ENCODE measurements at places on chromosomes 5 and 9.

DNA sequence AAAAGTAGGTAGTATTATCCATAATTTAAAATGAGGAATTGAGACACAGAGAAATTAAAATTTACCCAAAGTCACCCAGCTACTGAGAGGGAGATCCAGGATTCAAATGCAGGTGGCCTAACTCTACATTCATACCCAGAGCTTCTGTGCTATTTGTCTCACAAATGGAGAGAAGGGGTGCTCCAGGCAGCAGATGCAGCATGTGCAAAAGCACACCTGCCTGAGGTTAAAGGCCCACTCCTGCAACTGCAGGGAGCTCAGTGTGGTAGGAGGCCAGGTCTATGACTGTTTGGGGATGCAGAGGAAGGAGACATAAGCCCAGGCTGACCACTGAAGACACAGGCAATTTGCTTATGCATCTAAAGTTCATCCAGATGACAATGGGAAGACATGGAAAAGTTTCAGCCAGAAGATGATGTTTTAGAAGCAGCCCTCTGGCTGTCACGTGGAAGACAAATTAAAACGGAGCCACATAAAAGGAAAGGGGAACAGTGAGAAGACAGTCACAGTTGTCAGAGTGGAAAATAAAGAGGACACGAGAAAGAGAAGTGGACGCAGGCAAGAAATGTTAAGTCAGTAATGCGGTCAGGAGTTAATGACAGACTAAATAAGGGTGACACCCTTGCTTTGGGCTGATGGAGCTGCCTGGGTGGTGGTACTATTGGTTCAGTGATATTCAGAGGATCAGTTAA is 214.7 kb downstream of the EBF1 start:
- no peak for DNase-seq

- DNase-seq = no peak
Observed at GRCh38 chr9:110298043-110298605, 39.5 kb downstream of the TXNDC8 start.

GRCh38 chr5:58717303-58718007 is 134.6 kb downstream of the RAB3C start:
- peak; percentile 83 for DNase-seq

DNA sequence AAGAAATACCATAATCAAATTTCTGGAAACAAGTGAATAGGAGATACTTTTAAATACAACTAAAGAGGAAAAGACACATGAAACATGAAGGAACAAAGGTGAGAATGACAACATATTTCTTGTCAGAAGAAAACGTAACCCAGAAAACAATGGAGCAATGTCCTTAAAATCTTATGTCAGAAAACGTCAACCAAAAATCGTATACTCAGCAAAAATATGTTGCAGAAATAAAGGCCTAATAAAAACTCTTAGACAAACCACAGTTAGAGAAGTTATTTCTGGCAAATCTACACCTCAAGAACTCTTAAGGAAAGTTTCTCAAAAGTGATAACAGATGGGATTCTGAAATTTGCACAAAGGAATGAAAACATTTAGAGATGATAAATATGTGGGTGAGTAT is 66.3 kb upstream of the FBXL7 start:
- DNase-seq = no peak

- no peak for DNase-seq
Observed at GRCh38 chr5:115463983-115464382, 80.6 kb downstream of the FEM1C start.

DNA sequence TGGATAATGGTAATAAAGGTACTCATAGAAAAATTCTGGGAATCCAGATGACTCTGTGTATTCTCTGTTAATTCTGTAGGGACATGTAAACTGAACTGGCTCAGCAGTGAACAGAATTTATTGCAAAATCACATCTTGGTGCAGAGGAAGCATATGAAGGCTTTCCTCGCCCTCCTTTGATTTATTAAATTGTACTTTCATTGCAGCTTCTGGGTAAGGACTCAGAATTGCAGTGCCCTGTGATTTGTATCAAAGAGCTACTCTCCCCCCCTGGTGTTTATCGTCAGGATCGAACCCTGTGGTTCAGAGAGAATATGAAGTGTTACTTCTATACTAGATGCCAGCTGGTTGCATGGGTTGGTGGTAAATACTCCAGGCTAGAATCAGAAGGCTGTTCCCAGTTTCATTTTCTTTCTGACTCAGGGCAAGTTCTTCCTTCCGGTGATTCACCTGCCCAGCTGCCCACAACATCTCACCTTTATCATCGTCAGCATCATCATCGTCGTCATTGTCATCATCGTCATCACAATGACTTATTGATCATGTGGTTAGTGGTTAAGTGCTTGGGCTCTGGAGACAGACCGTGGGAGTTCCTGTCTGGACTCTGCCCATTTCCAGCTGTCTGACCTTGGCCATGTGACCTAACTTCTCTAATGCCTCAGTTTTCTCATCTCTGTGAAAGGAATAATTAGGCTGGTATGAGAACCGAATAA is 238.8 kb downstream of the ARHGAP26 start:
- peak; percentile 28 for DNase-seq

GRCh38 chr5:57493034-57493433 is 10.4 kb upstream of the ACTBL2 start:
- DNase-seq = no peak

DNA sequence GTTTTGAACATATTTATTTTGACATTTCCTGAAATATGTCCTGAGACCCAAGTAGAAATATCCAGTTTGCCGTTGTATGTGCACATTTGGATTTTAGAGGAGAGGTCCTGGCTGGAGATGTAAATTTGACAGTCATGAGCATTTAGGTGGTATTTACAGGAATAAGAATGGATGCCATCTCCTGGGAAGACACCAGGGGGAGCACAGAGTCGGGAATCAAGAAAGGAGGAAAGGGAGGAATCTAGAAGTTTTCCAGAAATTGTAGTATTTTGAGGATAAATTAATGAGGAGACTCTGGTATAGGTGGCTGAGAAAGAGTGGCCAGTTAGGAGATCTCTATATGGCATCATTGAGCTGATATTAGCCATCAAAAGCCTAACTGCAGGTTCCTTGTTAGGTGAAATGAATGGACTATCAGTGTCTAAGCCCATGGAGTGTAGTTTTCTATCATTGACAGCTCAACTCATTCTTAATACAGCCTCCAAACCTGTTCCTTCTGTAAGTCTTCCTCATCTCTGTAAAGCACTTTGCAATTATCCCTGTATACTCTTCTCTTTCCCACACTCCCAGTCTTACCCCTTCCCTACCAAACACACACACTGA is 7.2 kb downstream of the GAPT start:
- no peak for DNase-seq

- peak; percentile 49 for DNase-seq
Observed at GRCh38 chr5:68562308-68562707, 346.8 kb downstream of the PIK3R1 start.

DNA sequence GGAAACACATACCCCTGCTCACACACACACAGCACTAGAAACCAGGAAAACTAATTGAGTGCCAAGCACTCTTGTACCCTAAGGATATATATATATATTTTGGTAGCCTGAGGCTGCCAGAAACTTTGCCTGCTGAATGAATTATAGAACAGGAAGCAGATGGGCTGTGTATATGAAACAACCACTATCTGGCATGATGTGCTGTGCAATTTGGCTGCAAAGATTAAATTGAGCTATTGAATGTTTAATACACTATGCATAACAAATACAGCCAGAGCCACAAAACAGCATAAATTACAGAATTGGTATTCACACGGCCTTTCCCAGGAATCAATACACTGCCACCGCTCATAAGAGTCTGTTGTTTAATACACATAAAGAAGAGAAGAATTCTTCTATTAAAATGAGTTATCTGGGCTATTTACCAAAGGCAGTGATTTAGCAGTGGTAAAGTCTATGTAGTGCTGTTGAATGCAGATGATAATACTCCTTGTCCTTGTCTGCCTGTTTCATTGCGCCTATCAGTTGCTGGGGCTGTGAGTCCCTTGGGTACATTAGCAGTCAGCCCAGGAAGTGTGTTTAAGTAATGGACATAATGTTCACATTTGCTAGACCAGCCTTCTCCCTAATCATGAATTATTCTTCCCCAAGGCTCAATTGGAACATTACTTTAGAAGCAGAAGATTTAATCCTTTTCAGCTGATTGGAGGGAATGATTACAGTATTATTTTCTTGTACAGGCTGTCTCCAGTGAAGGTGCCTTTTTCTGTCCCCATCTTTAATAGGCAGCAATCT is 294.3 kb downstream of the TLE1 start:
- no peak for DNase-seq

DNA sequence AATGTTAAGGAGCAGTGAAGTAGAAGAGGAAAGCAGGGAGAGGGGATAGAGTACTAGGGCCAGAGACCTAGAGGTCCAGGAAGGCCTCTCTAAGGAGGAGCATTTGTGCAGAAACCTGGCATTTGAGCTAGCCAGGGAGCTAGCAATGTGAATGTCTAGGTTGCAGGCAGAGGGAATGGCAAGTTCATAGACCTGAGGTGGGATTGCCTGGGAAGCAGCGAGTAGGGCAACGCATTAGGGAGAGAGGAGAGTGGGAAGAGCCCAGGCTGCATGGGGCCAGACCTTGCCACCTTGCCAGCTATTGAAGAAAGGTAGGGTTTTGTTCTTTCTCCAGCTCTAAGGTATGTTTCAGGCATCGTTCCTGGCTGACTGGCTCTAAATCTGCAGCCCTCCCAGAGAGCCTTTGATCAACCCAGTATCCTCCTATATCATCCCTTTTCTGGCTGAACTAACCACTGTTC is 54.0 kb downstream of the SLC22A5 start:
- no peak for DNase-seq
